ENCODE measurements at places on chromosomes 5 and 9.

- no peak for DNase-seq
Measured at GRCh38 chr9:124769549-124770358, 1.4 kb downstream of the NR6A1 start.

GRCh38 chr9:21806644-21807043 lies 4.2 kb downstream of the MTAP start:
- DNase-seq, result no peak

DNA sequence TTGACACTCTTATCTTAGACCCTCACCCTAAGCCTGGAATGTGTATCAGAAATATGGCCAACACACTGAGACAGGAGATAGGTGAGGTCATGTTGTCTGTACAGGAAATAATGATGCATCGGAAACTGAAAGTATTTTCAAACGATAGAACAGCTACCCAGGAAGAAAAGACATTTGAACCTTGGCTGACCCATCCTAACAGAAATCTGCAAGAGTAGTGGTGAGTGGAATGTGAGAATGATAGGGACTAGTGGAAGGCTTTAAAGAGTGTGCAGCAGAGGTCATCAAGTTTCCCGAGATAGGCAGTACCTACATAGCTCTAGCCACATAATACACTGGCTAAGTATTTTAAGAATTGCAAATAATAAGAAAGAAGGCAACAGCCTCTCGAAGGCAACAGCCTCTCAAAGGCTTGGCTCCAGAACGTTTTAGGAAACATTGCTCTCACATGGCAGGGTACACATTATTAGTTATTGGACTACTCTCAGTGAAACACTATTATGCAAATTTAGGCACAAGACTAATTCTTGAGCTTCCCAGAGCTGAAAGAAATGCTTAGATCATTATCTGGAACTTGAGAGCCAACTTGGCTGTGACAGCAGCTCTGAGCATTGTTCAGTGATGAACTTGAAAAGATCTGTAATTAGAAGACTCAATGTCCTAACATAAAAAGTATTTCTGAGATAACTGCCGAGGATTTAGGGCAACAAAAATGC lies 133.1 kb upstream of the FBXL7 start:
- DNase-seq, result no peak

- DNase-seq, result no peak
Measured at GRCh38 chr9:82554381-82554780, 508.6 kb downstream of the RASEF start.

DNA sequence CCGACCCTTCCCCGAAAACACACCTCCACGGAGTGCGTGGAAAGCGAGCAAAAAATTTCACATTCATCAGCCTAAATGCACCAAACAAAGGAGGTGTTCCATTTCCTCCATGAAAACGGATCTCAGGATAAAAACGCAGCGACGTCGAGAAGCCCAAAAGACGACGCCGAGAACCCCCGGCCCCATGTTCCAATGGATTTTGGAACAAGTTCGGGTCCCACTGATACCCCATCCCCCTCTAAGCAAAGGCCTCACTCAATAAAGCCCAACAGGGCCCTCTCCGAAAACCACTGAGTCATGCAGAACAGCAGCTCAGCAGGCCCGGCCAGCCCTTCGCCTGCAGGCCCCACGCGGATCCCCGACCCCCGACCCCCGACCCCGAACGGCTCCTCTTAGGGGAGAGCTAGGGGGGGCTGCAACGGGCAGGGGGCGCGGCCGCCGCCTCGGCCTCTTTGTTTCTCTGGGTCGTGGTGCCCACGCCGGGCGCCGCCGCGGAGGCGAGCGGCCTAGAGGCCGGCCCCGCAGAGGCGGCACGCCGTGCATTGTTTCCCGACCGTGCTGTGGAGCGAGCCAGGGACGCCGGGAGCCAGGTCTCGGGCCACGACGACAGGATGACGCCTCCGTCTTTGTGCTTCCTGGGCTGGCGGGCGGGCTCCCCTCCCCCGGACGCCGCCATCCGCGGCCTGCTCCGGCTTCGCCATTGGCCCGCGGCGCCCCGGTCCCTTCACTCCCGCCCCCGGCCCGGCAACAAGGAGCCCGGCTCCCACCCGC lies 915 bp downstream of the ZFAND5 start:
- DNase-seq, result peak; percentile 54

DNA sequence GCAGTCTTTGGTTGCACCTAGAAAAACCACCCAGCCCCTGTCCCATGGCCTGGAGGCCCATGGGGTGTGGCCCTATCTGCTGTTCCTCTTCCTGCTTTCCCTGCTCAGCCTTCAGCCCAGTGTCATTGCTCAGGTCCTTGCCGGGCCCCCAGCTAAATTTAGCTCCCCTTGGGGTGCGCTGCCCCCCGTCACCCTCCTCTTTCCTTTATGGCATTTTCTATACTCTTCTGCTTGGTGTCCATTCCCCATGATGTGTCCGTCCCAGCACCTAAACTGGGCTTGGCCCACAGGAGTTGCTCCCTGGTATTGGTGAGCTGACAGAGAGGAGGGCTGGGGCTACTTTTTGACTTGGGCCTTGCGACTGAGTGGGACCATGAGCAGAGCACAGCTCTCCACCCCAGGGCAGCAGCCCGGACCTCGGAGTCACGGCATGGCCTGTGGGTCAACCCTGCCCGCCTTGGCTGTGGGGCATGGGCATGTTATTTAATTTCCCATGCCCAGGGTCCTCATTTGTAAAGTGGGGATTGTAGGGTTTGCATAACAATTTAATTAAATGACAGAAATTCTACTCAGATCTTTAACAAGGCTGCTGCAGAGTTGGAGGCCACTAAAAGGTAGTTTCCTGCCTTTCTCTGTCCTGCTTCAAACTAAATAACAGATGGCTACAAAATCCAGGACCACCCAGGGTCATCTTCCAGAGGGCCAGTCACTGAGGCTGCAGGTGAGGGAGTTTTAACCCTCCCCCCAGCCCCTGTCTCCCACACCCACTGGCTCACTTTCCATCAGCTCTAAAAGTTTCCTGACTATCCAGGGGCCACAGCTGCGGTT lies 98.2 kb downstream of the DAP start:
- no peak for DNase-seq

Data from activated T-cell treated with anti-CD3 and anti-CD28 coated beads for 1 hour (primary cell).